ENCODE measurements at places on chromosomes 4 and X.

- DNase-seq, result no peak
These were observed 708.9 kb downstream of the ADGRL3 start for GRCh38 chr4:61909031-61909430.

DNA sequence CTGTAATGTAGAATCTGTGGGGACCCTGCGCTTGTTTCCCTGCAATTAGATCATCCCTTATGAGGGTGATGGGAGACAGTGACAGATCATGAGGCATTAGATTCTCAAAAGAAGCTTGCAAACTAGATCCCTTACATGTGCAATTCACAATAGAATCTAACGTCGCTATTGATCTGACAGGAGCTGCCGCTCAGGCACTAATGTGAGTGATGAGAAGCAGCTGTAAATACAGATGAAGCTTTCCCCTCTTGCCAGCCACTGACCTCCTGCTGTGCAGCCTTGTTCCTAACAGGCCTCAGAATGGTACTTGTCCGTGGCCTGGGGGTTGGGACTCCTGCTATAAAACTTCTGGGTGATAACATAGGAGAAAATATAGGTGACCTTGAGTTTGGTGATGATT lies 1076.8 kb downstream of the PDHA2 start:
- no peak for DNase-seq

GRCh38 chr4:185005219-185005819 lies 13.0 kb upstream of the HELT start:
- DNase-seq, result peak; percentile 84

GRCh38 chr4:168917138-168917779 lies 92.8 kb downstream of the CBR4 start:
- DNase-seq, result no peak

DNA sequence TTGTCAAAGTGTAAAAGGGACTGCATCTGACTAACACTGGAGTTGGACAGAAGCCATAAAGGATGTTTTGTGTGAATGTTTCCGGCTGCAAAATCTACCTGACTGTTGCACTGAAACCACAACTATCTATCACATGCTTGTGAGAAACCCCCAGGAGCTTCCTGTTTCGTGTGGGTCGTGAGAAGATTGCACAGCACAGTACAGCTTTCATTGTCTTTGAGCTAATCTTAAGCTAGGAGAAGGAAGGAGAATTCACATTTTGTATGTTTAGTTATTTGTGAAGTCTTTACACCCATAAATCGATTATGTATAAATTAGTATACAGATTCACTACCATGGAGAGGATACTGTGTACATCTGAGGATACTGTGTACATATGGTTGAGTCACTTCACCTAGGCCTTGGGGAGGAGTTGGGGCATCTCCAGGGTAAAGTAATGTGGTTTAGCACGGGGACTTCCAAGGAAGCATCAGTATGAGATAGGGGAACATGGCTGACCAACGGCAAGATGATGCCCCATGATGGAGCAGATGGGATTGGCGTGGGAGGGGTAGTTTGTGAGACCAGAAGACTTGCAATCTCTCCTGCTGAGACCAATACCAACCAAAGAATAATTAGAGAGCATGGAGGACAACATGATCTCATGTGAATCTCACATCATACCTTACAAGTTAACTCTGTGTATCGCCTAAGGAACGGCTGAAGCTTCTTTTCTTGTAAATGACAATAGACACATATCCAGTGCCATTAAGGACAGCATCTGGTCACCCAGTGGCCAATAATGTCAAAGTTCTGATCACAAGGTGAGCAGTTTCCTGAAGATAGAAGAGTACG lies 43.1 kb upstream of the FAM9C start:
- no peak for DNase-seq

DNA sequence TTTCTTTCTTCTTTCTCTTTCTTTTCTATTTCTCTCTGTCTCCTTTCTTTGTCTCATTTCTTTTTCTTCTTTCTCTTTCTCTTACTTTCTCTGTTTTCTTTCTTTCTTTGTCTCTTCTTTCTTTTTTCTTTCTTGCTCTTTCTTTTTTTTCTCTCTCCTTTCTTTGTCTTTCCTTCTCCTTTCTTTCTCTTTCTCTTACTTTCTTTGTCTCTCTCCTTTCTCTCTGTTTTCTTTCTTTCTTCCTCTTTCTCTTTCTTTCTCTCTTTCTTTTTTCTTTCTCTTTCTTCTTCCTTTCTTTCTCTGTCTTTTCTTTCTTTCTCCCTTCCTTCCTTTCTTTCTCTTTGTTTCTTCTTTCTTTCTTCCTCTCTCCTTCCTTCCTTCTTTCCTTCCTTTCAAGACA lies 184.8 kb downstream of the CRLF2 start:
- DNase-seq, result no peak

DNA sequence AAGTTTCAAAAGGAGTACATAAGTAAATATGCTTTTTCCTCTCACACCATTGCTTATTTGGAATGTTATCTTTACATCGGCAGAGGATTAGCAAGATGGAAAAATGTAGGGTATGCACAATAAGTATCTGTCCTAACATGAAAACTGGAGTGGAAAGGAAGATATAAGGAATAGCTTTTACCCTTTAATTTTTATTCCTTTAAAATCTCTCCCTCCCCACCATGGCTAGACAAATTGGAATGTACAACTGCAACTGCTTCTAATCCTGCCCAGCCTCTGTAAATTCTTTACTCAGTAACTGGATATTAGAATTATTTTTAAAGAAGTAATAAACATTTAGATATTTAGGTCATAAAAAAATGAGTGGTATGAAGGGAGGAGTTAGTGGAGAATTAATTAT lies 171.5 kb downstream of the PCDH18 start:
- DNase-seq, result no peak

DNA sequence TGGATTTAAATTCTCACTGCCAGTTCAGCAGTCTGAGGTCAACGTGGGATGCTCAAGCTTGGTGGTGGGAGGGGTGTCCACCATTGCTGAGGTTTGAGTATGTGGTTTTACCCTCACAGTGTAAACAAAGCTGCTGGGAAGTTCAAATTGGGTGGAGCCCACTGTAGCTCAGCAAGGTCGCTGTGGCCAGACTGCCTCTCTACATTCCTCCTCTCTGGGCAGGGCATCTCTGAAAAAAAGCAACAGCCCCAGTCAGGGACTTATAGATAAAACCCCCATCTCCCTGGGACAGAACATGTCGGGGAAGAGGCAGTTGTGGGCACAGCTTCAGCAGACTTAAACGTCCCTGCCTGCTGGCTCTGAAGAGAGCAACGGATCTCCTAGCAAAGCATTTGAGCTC lies 14.9 kb upstream of the RRAGB start:
- no peak for DNase-seq

GRCh38 chrX:69109706-69110105 lies 55.5 kb downstream of the PJA1 start:
- DNase-seq, result no peak

- DNase-seq, result no peak
These were observed 7.1 kb downstream of the CCDC160 start for GRCh38 chrX:134244043-134244442.

- DNase-seq, result no peak
These were observed 87.0 kb downstream of the FAM193A start for GRCh38 chr4:2623442-2623841.

DNA sequence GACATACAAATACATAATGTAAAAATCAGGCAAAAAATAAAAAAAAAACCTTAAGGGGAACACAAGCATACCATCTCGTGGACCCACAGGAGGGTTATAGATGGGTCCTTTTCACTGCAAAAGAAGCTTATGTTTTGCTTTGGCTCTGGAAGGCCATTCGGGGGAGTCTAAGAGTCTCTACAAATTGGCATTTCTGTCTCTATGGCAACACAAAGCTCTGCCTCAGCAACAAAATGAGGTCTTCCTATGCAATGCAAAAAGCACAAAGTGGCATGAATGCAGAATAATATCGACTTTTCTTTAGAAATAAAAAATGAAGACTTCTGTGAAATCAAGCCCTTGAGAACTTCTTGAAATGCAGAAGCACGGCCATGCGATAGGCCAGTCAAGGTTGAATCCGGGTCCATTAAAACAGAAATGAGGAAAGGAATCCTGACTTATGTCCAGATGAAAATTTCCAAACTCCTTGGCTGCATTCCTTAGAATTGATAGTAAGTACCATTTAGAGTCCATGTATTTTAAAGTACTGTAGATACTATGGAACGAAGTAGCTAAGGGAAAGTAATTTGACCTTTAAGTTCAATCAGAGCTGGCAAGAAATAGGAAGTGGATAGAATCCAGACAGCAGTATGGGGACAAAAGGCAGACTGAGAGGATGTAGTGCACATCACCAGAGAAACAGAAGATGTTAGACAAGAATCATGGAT lies 63.7 kb upstream of the PDLIM3 start:
- DNase-seq, result no peak

GRCh38 chr4:33054161-33054560 lies 2334.0 kb downstream of the PCDH7 start:
- no peak for DNase-seq

DNA sequence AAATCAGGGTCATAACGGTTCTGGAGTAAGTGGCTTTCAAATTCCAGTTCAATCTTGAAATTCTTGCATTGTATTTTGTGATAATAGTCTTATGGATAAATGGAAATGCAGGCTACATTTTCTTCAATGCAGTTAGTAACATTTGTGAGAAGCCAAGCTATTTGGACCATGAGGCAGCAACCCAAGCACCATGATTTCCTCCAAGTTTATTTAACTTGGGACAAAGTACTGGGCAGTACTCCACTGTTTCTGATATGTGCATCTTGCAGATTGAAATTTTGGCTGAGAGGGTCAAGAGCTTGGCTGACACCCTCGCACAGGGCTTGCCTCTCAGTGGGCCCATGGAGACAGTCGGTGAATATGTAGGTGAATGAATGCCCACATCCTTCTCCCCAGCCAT lies 39.9 kb downstream of the CNGA2 start:
- no peak for DNase-seq

DNA sequence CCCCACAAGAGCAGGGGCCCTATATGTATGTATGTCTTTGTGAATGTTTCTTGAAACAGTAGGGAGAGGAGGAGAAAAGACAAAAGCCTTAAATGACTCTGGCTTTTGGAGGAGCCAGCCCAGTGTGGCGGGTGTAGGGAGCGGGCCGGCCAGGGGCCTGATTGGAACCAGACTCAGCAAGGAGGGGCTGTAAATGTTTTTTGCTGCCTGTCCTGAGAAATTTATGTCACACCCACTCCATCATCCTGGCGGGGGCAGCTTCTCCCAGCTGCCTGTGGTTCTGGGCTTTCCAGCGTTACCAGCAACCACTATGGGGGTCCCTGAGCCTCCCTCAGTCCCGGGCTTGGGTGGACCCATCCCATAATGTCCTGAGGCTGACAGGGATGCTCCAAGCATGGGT lies 130.8 kb downstream of the PJA1 start:
- no peak for DNase-seq

- no peak for DNase-seq
These were observed 234.7 kb downstream of the OR13H1 start for GRCh38 chrX:131778269-131779218.

DNA sequence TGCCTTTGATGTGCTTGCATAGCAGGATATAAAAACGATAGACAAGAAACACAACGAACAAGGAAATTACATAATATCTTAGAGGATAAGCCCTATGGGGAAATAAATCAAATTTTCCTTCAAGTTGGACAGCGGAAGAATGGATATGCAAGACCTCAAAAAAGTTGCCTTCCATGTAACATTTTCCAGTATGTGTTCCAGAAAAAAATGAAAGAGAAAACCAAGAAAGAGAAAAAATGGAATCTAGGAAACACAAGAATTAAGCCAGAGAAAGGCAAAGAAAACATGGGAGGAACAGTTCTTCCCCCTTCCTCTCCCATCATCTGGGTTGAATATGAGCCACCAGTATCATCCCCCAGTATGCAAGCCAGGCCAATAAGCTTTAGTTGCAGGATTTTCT lies 34.6 kb upstream of the MID1 start:
- no peak for DNase-seq
